ENCODE measurements at places on chromosomes 3 and 15. TPM values are rescaled to one million over a fixed set of nuclear protein-coding genes. Genes with fewer than 3 reads are reported as not detected.

The SUSD5 gene
- 8.4 TPM for total RNA-seq

The POMGNT2 gene
- total RNA-seq, result 18.2 TPM

The DZIP3 gene
- total RNA-seq, result 13.6 TPM

The LRRIQ4 gene
- total RNA-seq, result 0.07 TPM

The FMN1 gene
- 2.5 TPM for total RNA-seq

Measured in smooth muscle cell of the pulmonary artery (primary cell).